ENCODE measurements at places on chromosomes 1 and 21. TPM values are rescaled to one million over a fixed set of nuclear protein-coding genes. Genes with fewer than 3 reads are reported as not detected.

DNA sequence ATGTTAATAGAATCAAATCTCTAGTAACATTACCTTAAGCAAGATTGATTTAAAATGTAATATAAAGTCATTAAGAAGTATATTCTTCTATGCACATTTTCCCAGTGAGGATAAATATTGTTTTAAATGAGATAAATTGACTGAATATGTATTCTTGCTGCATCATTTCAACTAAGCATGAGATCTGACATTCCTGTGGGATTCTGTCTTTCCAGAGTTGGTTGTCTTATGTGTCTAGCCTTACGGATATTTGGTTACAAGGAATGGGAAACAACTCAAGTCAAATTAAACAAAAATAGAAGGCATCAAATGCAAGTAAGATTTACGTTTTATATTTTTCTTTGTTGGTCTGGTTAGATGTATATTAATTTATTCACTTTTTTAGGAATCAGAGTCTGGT is 287.5 kb downstream of the PTGER3 start:
- no peak for DNase-seq

Gene CRABP2
- total RNA-seq, result 0.66 TPM

Gene PGBD5
- total RNA-seq, result not detected

GRCh38 chr1:46477153-46477929 is 12.3 kb upstream of the DMBX1 start:
- DNase-seq, result peak; percentile 76

DNA sequence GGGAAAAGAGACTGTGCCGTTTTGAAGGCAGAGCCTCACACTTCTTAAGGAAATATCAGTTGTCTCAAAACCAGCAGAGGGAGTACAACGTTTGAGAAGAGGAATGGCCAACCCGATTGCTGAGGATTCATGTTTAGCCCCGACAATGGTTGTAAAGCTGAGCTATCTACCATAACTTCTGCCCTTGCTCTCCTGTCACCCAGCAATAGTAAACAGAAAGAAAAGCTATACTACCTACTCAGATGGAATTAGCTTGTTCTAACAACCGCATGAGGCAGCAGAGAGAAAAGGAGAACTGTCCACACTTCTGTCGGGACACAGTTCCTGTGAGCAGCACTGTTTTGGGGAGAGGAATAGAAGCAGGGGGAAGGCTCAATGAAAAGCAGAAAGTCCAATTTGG is 91.2 kb downstream of the SLC45A1 start:
- DNase-seq, result no peak

DNA sequence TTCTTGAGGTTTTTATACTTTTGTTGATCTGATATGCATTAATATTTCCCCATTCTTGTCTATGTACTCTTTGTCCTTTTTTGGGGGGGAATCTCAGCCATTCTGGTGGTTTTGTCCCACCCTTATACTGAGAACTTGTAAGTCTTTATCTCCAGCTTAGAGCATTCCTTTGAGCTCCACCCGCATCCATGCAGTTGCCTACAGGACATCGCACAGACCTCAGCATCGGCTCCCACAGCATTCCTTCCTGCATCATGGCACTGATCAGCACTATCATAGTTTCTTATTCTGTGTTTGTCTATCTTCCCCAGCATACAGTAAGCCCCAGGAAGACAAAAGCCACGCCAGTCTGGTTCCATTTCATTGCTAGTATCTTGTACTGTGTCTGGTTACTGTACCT is 33.0 kb downstream of the HHAT start:
- no peak for DNase-seq

DNA sequence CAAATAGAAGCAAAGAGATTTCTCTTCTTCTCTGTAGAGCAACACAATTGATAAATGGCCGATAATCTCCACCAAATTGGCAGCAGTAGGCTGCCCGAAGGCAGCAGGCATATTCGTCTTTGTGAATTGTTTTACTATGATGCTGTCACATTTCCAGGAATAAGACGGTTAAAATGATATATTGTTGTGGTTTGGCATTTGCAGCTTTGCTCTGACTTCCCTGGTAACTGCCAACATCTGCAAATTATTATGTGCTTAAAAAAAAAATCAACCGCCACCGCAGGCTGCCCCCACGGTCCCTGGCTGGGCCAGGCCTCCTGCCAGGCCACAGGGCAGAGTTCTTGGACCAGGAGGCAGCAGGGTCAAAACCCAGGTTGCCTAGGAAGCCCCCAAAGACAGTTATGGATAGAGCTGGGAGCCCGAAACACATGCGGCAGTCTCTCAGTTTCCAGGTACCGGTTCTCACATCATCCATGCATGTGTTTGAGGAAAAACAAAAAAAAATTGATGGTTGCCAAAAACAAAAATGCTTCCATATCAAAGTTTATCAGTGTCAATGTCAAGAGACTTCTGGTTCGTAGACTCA is 179.3 kb downstream of the ETS2 start:
- no peak for DNase-seq

Gene DEGS1
- 46.9 TPM for total RNA-seq

Gene AMY1C
- not detected for total RNA-seq

Gene TTC34
- total RNA-seq, result 1.1 TPM

DNA sequence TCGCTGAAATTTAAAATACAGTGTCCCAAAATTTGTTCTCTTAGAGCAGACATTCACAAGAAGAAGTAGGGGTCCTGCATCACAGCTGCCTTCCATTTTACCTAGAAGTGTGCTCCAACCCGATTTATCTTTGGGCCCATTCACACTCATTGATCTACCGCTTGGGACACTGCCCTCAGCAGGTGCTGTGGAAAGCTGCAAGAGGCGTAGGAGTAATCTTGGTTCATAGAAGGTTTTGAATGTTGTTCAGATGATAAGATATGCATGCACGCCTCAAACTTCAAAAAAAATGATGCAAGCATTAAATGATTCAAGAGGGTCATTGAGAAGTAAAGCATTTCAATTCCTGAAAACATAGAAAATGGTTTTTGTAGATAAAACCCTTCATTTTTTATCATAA is 18.6 kb upstream of the C1orf105 start:
- no peak for DNase-seq

Gene IFI44L
- total RNA-seq, result 2.3 TPM

DNA sequence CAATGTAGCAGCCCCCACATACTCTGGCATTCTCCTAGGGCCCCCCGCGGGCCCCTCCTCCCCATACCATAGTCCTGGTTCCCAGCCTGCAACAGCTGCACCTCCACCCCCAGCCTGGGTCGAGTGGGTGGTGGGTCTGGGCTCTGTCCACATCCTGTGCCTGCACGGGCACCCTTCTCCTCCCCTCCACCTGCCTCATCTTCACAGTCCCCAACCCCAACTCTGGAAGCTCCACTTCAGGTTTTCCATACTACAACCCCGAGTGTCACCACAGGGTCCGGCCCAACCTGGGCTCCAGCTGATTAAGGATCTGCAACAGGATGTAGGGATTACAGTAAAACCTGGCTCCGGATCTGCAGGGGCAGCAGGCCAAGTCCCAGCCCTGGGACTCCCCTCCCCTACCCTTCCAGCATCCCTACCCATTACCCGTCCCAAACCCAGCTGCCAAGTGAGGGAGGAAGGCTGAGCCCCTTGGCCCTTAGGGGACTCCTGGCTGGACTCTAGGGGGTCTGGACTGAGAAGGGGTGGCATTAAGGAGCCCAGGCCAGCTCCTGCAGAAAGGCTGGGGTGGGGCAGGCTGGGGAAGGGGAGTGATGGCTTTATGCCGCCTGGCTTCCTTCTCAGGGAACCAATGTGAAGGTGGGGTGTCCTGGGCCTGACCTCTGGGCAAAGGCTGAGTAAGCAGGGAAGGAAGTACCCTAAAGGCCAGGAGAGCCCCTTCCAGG is 116.8 kb downstream of the CASZ1 start:
- DNase-seq, result no peak

Gene DLGAP3
- 0.82 TPM for total RNA-seq

Gene ZNF648
- total RNA-seq, result not detected

Gene SLAMF9
- not detected for total RNA-seq

Gene RHCE
- 0.33 TPM for total RNA-seq

DNA sequence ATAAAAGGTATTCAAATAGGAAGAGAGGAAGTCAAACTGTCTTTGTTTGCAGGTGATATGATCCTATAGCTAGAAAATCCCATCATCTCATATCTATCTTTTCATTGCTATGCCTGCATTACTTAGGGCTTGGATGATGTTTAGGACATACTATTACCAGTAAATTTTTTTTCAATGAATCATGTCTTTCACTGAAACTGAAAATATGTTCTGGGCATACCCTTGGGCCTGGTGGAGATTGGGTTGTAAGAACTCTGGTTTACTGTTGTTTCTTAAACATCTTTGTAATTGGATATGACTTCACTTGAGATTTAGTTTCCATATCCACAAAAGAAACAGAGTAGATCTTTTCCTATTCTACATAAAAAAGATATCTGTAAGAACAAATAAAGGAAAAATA is 502.2 kb upstream of the PRMT6 start:
- DNase-seq, result no peak

- no peak for DNase-seq
Measured at GRCh38 chr1:48207536-48208075, 14.9 kb upstream of the SLC5A9 start.

- no peak for DNase-seq
Measured at GRCh38 chr1:231940116-231940515, 313.5 kb downstream of the DISC1 start.

GRCh38 chr1:228429007-228429406 is 12.3 kb upstream of the TRIM17 start:
- no peak for DNase-seq

DNA sequence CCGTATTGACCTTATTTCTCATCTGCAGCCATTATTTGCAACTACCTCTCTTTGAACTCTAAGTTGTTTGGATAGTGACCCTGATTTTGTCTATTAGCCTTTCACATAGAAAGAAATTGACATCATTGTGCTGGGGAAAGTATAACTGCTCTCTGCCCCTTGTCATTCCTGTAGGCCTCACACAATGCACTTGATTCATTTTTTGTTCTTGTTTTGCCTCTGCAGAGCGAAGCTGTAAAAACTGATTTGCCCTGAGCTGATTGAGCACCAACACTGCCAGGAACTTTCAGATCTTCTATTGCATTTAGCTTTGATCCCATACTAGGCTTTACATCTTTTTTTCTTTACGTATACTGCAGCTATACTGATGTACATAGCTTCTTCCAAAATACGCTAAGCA is 167.2 kb upstream of the PTBP2 start:
- DNase-seq, result no peak
